ENCODE measurements at places on chromosomes 7 and 10. TPM values are rescaled to one million over a fixed set of nuclear protein-coding genes. Genes with fewer than 3 reads are reported as not detected.

The ST7 gene
- 22.1 TPM for total RNA-seq

GRCh38 chr10:43360086-43360485 is 11.3 kb upstream of the FXYD4 start:
- no peak for DNase-seq

GRCh38 chr10:79111846-79112614 is 43.3 kb downstream of the ZMIZ1 start:
- peak; percentile 45 for DNase-seq

- DNase-seq = peak; percentile 30
These were observed 301.5 kb downstream of the ZEB1 start for GRCh38 chr10:31620226-31621151.

GRCh38 chr7:128681794-128682537 is 9.9 kb downstream of the GARIN1A start:
- DNase-seq = no peak

- DNase-seq = no peak
These were observed 39.7 kb upstream of the EPHB6 start for GRCh38 chr7:142815134-142815533.

The SNCG gene
- total RNA-seq = 15.8 TPM

The HMX2 gene
- 0.69 TPM for total RNA-seq

- DNase-seq = no peak
These were observed 42.3 kb upstream of the MSRB2 start for GRCh38 chr10:23053036-23053435.
